ENCODE measurements at places on chromosomes 3 and 15.

DNA sequence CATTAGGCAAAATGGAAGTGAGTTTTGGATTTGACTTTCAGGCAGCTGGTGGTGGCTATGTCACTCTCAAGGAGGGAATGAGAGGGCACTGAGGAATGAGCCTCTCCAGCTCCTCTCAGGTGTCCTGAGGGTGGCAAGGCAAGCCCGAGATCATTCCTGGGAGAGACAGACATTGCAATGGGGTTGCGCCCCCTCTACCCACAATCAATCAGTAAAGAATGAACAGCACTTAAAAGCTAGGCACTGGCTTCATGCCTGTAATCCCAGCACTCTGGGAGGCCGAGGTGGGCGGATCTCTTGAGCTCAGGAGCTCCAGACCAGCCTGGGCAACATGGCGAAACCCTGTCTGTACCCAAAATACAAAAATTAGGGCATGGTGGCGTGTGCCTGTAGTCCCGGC is 14.1 kb upstream of the SHF start:
- no peak for DNase-seq

DNA sequence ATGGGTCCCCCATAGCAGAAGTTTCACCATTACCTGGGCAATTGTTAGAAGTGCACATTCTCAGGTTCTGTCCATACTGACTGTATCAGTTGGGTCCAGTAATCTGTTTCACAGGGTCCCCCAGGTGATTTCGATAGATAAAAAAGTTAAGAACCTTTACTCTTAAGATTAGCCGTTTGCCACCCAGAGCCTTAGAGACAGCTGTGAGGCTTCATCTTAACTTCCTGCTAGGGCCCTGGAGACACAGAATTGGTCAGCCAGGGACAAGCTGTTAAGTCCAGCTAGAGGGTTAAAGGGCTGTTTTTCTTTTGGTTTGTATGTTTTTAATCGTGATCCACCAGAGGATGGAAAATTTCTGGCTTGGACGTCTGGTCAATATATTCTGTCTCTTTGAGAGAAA is 6.7 kb downstream of the FAM162A start:
- DNase-seq: no peak

- DNase-seq: no peak
Observed at GRCh38 chr3:184772667-184773272, 39.2 kb upstream of the VPS8 start.

DNA sequence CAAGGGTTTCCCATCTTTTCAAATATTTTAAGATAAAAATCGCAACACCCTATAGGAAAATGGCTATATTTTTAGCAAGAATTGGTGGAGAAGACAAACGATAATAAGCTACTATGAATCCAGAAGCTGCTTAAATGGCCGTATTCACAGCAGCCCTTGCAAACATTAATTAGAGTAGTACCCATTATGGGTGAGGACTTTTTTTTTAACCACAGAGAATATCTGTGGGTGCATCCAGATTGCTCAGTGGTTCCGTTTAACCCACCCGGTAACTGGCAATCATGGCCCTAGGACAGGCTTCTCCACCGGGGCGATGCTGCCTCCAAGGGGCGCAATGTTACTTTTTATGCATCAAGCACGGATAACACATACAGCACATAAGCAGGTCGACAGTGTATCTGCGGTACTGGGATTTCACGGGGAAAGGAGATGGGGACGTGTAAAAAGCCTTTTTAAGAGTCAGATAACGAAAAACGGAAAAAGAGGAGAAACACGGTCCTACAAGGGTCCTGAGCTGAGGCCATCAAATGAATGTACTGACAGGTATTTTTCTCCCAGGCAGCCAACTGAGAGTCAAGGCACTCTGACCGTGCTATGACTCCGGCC is 968 bp upstream of the TMEM266 start:
- DNase-seq: no peak

DNA sequence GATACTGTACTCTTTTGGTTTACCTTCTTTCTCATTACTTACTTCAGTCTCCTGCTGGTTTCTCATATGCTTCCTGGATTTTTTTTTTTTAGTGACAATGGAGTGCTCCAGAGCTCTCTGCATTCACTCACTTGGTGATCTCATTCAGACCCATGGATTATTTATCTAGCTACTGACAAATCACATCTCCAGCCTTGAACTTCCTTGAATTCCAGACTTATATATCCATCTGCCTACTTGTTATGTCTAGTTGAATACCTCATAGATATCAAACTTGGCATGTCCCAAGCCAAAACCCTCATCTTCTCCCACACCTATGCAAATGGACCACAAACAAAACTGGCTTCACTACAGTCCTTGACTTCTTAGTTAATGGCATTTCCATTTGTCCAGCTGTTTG is 234.7 kb upstream of the ZPLD1 start:
- DNase-seq: no peak

DNA sequence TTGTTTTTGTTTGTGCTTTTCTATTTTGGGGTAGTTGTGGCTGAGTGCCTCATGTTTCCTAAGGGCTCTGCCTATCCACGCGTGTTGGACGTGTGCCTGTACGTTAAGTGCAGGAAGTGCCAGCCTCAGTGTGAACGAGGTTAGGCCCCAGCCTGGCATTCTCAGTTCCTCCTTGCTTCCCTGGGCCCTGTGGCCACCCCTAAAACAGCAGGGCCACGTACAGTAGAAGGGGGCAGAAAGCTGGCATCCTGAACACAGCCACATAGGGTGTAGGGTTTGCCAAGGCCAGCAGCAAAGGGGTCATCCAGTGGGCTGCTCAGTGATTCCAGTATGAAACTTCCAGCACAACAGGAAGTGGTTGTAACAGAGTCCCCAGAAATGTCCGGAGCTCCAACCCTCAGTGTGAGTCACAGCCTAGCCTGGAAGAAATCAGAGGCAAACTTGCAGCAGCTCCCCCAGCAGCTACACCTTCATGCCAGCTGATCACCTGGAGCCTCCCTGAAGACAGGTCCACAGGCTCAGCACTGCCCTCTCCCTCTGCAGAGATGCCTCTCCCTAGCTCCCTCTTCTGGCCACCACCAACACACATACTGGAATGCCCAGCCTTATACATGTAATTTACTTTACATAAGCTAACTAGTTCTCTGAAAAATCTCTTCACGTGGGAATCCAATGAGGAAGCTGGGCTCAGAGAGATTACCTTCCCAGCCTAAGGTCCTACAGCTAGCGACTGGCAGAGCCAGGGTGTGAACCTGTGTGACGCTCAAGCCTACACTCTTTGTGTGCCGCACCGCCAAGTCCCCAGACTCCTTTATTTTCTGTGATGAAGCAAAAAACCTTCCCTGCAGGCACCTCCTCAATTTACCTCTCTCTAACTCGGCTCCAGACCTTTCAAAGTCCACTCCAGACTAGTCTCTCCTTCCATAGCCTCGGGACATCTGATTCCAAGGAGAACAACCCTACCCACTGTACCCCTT is 26.6 kb downstream of the ILDR1 start:
- no peak for DNase-seq

DNA sequence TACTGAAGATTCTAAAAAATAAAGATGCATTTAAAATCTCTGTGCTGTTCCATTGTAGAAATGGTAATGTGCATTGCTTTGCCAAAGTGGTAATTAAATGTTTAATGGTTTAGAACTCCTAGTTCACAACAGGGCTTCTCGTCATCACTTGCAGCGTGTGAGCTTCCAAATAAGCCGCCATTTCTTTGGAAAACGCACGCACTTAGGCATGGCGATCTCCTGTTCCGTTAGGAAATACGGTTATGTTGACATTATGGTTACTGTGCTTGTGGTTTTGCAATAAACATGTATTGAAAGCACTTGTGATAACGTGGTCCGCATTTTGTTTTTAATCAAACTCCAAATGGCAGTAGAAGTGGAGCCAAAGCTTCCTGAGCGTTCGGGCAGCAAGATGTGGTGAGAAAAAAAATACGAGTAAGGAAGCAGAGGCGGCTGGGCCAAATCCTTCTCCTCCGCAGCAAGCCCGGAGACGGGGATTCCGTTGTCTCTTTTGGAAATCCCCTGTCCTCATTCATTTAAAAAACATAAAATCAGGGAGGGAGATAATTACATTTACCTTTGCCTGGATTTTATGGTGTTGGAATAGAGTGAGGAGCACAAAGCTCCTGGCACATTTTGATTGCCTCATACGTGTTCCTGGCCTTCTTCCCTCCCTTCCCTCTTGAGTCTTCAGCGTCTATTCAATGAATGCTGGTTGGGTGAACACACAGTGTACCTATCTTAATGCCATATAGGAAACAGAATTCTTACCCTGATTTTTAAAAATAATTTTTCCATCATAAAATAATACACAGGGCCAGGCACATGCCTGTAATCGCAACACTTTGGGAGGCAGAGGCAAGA is 97.5 kb downstream of the SLC49A4 start:
- DNase-seq: no peak

- no peak for DNase-seq
Observed at GRCh38 chr15:93020976-93021772, 67.8 kb downstream of the RGMA start.

DNA sequence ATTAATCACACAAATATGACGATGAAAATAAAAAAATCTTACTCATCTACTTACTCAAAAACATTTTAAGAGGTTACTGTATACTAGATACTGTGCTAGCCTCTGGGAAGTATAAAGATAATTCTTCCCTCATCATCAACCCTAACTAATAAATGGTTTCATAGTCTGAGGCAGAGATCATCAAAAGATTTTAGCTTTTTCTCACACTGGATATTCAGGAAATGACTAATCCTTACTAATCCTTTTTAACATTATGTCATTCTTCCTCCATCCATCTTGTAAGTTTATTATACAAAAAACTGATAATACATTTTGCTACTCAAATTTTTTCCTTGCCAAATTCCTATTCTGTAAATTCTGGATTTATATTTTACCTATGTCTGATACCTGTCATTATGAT is 29.7 kb downstream of the ACAD11 start:
- DNase-seq: no peak

DNA sequence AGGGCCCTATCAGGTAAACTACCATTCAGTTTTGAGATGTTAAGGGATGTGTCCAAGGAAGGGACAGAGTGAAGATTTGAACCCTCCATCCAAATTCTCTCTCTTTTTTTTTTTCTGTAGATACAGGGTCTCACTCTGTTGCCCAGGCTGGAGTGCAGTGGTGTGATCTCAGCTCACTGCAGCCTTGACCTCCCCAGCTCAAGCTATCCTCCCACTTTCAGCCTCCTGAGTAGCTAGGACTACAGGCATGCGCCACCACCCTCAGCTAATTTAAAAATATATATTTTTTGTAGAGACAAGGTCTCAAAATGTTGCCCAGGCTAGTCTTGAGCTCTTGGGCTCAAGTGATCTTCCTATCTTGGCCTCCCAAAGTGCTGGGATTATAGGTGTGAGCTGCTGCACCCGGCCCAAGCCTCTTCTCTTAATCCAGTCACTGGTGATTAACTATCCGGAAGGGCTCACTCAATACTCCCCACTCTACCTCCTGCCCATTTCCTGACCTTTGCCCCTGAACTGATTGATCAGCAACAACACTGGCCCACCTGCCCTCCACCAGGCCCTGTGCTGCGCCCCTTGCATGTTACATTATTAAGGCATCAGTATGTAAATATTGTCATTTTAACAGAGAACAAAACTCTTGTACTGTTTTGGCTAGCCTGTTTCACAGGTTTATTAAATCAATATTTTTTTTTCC is 164.7 kb downstream of the CTNNB1 start:
- no peak for DNase-seq

DNA sequence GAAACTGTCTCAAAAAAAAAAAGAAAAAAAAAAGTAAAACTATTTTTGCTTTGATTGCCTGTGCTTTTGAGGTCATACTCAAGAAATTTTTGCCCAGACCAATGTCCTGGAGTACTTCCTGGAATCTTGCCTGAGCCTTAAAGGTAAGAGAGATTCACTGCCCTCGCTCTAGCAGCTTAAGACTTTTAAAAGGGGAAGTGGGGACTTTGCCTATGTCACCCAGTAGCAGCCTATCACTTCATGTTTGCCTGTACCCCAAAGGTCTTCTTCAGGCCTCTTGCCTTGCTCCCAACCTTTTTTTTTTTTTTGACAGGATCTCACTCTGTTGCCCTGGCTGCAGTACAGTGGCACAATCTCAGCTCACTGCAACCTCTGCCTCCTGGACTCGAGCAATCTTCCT is 18.9 kb upstream of the GOLGB1 start:
- no peak for DNase-seq

GRCh38 chr3:152671446-152672319 is 163.2 kb upstream of the P2RY1 start:
- DNase-seq: no peak

- DNase-seq: no peak
Observed at GRCh38 chr3:58659051-58659675, 7.4 kb downstream of the FAM3D start.

- DNase-seq: no peak
Observed at GRCh38 chr3:5699811-5700210, 512.3 kb downstream of the EDEM1 start.

- DNase-seq: no peak
Observed at GRCh38 chr15:51366920-51367319, 25.5 kb downstream of the GLDN start.

DNA sequence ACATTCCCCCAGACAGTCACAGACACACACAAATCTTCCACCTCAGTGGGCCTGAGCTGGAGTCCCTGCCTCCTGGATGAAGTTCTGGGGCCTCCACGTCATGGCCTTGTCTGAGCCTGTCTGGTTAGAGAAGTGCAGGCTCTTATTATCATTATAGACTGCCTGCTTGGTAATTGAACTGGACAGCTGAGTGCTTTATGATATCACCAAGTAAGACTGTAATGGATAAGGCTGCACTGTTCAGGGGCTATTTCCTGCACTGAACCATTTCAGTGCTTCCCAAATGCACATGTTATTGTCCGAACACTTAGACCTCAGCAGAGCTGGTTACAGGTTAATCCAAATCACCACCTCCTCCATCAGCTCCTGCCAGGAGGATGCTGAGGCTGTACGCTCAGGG is 8.7 kb upstream of the ST6GAL1 start:
- no peak for DNase-seq

DNA sequence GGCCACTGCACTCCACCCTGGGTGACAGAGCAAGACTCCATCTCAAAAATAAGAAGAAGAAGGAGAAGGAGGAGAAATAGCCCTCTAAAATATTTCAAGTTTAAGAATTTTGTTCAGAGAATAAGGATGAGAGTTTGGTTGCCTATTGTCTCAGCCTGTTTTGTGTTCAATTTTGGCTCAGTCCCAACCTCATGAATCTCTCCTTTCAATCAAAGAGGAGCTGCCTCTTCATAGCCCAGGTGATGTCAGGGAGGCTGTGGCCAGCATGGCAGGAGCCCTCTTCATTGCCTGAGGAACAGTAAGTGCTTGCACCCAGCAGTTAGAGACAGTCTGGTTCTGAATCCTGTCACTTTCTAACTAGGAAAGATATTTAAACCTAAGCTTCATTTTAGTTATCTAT is 55.0 kb downstream of the BDH1 start:
- no peak for DNase-seq

GRCh38 chr3:183015185-183015584 is 34.8 kb upstream of the DCUN1D1 start:
- DNase-seq: no peak

GRCh38 chr3:119826711-119827608 is 45.1 kb downstream of the NR1I2 start:
- no peak for DNase-seq

- no peak for DNase-seq
Observed at GRCh38 chr3:170007031-170007663, 30.6 kb upstream of the GPR160 start.

Data from stimulated activated CD4-positive, alpha-beta T cell treated with anti-CD3 and anti-CD28 coated beads, Interleukin-15, amount 100 ng/mL, for 1 hour (primary cell).